ENCODE measurements at places on chromosomes 16 and 17.

DNA sequence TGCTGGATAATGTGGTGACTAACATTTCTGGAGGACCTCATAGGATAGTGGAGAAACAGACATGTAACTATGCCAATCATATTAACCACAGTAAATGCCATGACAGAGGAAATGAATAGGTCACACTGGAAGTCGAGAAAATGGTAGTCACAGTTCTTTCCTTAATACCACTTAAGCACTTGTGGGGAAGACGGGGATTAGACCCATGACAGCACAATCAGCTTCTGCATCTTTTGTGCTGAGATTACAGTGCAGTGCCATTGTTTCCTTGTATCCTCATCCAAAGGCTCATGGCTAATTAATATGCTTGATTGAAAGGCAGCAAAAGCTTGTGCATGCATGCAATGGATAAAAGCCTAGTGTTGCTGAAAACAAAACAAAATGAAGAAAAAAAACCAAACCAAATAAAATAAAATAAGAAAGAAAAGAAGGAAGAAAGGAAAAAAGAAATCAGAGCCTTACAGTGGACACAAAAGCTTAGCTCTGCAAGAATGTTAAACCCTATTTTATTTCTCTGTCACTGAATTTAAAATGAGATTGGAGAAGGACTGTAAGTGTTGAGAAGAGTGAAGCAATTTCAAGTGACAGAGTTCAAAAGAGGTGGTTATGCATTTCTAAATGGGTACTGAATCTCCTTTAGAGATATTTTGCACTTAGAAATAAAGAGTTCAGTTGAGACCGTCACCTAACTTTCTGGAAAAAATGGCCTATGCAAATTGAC lies 1011.9 kb downstream of the CDH8 start:
- DNase-seq: no peak

DNA sequence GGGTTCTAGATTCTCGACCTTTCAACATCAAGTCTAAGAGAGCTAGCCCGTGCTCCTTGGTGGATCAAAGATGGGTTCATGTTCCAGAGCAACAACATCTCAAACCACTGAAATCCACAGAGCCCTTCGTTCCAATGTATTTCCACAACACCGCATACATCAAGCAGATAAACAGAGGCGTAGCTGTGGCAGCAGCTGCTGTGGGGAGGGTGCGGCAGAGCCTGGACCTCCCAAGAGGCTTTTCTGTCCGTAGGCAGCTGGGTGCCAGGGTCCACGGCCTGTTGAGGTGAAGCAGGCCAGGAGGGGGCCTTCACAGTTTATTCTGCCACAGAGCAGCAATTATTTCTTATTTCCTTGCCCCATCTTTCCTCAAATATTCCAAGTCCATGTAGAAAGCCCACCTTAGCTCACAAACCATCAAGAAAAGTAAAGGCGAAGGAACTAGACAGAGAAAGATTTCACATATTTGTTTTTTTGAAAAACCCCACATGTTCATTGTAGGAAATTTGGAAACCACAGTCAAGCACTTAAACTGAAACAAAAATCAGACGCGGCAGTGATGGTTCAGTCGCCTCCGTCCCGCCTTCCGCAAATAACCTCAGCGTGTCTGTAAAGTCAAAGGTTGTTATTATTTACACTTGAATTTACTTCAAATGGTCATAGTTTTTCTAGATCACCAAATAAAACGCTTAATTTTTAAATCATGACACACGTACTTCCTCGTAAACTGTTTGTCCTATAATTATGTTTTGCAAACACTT lies 144.6 kb upstream of the FOXF1 start:
- no peak for DNase-seq

DNA sequence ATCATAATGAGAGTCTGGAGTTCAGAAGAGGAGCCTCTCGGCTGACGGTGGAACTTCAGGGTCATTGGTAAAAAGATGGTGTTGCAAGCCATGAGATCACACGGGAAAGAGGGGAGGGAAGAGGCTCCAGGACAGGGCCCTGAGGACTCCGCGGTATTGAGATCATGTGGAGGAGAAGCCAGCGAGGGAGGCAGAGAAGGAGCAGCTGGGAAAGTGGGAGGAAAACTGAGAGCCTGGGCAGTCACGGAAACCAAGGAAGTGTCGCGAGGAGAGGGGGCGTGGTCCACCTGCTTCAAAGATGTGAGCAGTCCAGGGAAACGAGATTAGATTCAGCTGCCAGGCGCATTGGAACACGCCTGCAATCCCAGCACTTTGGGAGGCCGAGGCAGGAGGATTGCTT lies 27.7 kb upstream of the SBK1 start:
- DNase-seq: no peak

DNA sequence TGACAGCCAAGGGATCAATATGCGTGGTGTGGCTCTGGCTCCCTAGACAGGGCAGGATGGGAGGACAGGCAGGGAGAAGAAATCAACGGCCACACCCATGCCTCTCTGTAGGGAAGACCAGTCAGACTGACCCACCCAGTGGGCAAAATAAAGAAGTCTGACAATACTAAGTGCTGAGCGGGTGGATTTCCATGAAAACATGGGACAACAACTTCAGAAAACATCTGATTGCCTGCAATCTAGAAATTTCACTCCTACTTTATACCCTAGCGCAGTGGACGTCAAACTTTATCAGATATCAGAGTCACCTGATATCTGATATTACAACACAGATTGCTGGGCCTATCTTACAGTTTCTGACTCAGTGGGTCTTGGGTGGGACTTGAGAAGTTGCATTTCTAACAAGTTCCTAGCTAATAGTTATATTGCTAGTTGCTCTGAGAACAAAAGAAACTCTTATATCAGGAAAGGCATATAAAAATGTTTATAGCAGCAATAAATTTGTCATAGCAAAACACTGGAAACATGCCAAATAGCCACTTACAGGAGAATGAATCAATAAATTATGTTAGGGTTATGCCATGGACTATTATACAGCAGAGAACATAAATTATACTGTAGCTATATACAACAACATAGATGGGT lies 38.4 kb downstream of the C17orf67 start:
- DNase-seq: no peak

DNA sequence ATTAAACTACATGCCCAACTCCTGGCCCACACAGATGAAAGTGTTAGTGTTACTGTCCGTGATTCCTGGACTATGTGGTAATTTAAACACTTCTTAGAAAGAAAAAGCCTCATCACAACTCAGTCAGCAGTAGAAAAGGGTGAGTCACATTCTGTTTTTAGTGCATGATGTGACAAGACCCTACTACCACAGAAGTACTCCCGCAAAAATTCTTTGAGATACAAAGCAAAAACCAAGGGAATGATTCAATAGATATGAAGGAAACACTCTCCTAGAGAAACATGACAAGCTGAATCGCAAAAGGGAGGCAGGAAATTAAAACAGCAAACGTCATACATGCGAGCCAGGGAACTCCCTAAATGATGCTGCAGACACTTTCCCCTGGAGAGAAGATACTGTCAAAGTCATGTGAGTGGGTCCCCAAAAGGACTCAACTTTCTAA lies 14.4 kb downstream of the SNN start:
- DNase-seq: no peak

- DNase-seq: no peak
These were observed 1.6 kb downstream of the HSD11B2 start for GRCh38 chr16:67432506-67432890.

GRCh38 chr16:89037261-89038152 lies 56.1 kb upstream of the ACSF3 start:
- DNase-seq: no peak

DNA sequence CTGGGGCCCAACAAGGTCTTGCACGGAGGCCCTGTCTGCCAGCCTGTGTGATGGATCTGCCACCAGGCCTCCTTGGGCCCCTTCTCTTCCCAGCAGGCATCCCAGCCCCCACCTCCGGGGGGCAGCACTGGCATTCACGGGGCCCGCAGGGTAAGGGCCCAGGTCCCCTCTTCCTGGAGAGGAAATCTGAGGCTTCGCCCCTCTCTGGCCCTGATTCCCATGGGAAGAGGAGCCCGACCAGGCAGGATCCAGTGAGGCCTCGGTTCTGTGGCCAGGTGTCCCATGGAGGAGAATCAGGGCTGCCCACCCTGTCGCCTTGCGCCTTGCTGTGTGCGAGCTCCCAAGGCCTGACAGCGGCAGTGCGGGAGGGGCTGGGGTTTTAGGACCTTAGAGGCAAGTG lies 48.4 kb downstream of the PDPK1 start:
- no peak for DNase-seq

DNA sequence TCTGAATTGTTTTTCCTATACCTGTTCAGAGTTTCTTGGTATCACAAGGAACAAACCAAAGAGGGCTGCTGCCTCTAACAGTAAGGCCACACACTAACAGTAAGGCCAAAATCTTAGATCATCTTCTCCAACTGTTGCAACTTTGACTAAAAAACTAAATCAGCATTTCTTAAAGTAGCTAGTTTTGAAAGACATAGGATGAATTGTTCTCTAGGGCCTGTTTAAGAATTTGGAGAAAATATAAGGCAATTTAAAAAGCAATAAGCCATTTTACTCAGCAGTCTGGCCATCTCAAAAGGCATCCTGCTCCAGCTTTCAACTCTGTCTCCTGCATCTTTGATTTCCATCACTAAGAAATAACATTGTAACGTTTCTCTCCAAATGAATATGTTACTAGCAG lies 105.0 kb upstream of the MON1B start:
- no peak for DNase-seq

- no peak for DNase-seq
These were observed 54.3 kb upstream of the SREBF1 start for GRCh38 chr17:17890773-17891759.

DNA sequence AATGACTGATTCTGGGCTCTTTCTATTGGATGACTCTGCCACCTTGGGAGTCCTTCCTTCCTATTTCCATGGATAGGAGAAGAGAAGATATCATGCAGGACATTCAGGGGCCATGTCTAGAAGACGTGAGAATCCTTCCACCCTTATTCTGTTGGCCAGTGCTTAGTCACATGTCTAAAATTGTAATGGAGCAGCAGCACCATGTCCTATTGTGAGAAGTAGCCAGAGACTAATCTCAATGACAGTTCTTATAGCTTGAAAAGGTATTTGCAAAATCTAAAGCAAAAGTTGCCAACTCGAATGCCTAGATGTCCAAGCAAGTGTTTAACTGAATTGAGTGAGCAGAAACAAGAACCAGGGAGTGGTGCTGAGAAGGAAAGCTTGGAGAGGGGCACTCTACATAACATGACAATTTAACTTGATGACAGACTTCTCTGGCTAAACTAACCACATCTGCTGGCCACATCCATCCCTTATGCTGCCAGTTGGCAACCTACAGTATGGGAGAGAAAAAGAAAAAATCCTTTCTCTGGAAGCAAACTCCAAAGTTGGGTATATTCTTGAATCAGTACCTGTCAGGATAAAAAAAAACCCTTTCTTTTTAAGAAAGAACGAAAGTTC lies 225.7 kb downstream of the CDH13 start:
- DNase-seq: no peak

DNA sequence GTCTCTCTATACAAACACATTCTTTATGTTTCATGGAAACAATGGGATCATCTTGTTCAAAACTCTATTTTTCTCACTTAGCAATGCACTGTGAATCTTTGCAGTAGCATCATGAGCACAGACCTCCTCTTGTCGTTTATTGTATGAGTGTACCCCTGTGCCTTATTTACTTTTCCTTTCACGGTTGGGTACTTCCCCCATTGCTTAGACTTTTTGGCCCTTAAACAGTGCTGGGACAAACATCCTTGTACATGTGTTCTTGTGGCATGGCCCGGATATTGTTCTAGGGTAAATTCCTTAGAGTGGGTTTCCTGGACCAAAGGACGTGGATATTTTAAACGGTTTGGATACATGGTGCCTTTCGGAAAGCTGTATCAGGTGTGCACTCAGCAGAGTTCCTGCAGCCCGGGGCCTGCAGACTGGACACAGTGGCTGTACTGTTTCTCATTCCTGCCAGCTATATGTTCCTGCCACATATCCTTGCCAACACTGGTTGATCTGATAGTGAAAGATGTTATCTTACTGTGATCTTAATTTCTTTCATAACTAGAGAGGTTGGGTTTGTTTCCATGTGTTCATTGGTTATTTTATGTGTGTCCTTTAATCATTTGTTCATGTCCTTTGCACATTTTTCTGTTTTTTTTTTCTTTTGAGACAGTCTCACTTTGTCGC lies 111.1 kb downstream of the OR1D5 start:
- DNase-seq: no peak

DNA sequence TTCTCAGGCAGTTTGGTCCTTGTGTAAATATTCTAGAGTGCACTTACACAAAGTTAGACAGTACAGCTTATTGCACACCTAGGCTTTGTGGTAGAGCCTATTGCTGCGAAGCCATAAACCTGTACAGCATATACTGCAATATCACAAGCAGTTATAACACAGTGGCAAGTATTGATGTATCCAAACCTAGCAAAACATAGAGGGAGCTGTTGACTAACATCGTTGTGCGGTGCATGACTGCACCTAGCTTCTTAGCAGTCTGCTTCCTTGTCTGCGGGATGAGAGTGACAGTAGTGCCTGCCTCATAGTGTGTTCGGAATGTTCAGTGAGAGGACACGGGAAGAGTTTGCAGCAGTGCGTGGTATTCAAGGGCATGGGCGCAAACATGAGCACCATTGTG lies 78.9 kb downstream of the MPRIP start:
- no peak for DNase-seq

- DNase-seq: peak; percentile 90
These were observed 136.9 kb downstream of the KCNJ12 start for GRCh38 chr17:21513012-21513570.

GRCh38 chr16:1156055-1156982 lies 3.4 kb downstream of the CACNA1H start:
- DNase-seq: no peak

DNA sequence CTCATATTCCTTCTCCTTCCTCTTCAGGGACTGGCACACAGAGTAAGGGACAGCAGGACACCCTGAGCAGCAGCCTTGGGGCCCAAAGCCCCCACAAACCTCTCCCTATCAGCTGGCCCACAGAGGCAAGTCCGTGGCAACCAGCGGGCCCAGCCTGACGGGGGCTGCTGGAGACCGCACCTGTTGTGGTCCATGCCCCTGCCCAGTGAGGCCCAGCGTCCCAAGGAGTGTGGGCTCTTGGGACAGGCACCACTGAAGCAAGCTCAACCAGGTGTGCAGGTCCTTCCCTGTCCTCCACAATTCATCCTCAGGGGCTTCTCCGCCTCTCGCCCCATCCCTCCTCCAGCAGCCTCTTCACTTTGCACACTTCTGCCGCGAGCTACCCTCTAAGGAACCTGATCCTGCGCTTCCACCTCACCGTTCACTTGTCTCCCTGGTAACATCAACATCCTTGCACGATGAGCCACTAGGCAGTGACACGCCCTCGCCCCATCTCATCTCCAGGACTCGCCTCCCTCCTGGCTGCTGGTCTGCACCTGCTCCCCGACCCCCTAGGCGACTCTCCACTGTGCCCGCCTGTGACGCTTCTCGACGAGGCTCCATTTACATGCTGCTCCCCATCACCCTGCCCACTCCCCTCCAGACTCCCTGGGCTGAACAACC lies 12.7 kb downstream of the MNT start:
- DNase-seq: no peak

- DNase-seq: no peak
These were observed 78.7 kb upstream of the GPRC5B start for GRCh38 chr16:19963301-19963700.

Data from suprapubic skin (tissue), 4 donors.